ENCODE measurements at places on chromosomes 4 and X.

DNA sequence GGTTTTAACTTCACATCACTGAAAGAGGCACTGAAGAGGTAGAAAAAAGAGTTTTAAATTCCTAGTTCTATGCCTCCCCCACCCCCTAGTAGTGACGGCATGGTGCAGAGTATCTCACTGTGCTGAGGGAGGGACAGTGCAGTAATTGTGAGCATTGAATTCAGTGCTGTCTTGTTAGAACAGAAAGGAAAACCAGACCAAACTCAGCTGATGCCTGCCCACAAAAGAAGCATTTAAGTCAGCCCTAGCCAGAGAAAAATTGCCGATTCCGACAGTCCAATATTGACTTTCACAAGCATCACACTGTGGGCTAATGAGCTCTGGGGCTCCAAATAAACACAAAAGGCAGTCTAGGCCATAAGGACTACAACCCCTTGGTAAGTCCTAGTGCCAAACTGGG, 417.7 kb downstream of the AR start:
- no peak for DNase-seq

DNA sequence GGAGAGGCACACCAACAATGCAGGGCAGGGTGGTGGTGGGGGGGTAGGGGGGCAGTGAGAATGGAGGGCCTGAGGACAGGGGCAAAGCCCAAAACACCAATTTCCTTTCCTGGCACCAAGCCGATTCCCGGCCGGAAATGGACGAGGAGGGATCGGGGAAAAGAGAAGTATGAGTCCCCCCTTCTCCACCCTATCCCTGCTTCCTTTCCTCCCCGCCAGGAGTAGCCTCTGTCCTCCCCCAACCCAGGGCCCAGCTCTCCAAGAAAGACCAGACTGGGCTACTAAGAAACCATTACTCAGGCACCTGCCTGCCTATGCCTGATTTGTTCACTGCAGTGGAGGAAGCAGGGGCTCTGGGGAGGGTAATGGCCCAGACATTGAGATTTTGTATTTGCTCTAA, 402 bp downstream of the CCDC120 start:
- no peak for DNase-seq

DNA sequence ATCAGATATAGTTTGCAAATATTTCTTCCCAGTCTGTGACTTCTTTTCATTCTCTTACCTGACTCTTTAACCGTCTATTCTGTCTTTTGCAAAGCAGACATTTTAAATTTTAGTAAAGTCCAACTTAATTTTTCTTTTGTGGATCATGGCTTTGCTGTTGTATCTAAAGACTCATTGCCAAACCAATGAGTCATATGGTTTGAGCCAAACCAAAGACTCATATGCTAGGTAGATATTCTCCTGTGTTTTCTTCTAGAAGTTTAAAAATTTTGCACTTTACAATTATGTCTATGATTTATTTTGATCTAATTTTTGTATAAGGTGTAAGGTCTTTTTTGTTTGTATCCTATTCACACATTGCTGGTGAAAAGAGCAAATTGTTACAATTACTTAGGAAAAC, 446.8 kb downstream of the ANKRD50 start:
- DNase-seq = no peak

GRCh38 chr4:184457535-184458249, 16.7 kb downstream of the IRF2 start:
- peak; percentile 27 for DNase-seq

DNA sequence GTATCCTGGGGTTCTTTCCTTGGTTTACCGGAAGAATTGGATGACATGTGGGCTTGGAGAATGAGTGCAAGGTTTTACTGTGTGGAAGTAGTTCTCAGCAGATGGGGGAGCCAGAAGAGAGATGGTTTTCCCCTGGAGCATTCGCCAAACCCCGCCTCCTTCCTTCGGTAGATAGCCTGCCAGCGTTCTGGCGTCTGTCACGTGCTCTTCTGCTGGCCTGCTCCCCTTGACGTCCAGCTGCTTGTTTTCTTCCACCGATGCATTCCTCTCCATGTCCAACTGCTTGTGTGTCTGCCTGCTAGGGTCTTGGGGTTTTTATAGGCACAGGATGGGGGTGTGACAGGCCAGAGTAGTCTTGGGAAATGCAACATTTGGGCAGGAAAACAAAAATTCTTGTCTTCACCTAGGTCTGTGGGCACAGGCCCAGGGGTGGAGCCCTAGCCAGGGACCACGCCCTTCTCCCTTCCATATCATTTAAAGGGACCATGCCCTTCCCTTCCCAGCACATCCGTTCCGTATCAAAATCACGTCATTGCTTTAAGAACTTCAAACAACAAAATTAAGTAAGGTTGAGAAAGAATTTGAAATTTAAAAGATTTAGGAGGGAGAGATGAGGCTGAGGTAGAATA, 538.7 kb upstream of the SMIM31 start:
- no peak for DNase-seq

- no peak for DNase-seq
Observed at GRCh38 chr4:88467392-88467791, 10.5 kb downstream of the HERC5 start.

- peak; percentile 63 for DNase-seq
Observed at GRCh38 chr4:53633608-53634007, 42.3 kb upstream of the LNX1 start.

DNA sequence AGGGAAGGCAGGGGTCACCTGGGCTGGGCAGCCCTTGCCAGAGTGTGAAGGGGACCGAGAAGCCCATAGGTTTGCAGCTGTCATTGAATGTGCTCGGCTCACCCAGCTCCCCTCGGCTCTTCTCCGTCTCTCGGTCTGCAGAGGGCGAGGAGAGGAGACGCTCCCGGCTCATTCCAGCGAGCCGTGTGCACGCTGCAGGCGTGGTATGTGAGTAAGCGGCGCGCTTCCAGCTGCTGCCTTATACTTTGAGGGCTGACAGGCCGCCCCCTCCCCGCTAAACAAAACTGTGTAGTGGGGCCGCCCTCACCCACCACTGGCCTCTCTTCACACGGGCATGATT, 23.0 kb upstream of the BCORL1 start:
- peak; percentile 48 for DNase-seq

- DNase-seq = peak; percentile 6
Observed at GRCh38 chrX:81259020-81259713, 57.3 kb downstream of the SH3BGRL start.

DNA sequence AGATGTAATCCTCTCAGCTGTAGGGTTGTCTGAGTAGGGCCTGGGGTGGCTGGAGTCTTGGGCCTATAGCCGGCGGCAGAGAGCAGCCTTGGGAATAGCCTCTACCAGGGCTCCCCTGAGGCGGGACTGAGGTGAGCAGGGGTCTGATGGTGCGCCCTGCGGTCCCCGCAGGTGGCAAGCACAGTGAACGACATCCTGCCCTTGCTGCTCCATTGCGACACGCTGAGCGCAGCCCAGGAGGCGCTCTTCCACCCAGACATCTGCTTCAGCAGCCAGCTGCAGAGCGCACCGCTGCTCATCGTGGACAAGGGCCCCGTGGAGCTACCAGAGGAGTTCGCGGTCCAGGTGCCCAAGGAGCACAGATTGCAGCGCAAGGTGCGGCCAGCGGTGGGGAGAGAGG, 317.0 kb downstream of the ADGRL3 start:
- DNase-seq = no peak

GRCh38 chr4:67573193-67573592, 14.7 kb downstream of the STAP1 start:
- DNase-seq = no peak

- DNase-seq = no peak
Observed at GRCh38 chr4:96827086-96827485, 987.2 kb downstream of the PDHA2 start.

- no peak for DNase-seq
Observed at GRCh38 chr4:165656399-165656798, 216.6 kb upstream of the TLL1 start.

GRCh38 chr4:104457308-104457981, 37.2 kb downstream of the CXXC4 start:
- DNase-seq = no peak

- no peak for DNase-seq
Observed at GRCh38 chr4:73894001-73894400, 24.8 kb downstream of the CXCL1 start.

DNA sequence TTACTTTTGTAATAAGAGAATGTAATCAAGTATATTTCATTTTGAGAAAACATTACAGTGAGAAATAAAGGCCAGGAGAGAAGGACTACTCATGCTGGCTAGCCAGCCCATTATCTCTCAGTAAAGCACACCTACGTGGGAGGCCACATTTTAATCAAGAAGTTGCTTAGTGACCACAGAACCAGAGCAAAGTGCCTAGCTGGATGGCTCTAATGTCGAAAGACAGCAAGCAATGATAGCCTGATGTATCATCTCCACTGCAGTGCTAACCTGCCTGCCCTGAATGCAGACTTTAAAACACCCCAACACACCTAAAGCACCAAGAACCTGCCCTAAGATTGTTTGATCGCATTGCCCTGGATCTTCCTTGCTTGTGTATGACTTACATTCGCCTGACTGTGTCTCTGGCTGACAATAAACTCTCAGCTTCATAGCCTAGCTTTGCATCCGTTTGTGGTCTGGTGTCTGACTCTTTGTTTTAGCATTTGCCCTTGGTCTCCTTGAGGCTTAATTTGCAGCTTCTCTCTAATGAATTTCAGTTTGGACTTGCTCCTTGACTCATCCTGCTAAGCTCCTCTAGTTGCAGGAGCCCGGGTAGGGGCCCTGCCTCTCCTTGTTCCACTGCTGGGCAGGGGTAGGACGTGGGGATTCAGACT, 31.4 kb upstream of the SOWAHD start:
- no peak for DNase-seq

GRCh38 chrX:43657671-43658070, 1.6 kb downstream of the MAOA start:
- DNase-seq = no peak

DNA sequence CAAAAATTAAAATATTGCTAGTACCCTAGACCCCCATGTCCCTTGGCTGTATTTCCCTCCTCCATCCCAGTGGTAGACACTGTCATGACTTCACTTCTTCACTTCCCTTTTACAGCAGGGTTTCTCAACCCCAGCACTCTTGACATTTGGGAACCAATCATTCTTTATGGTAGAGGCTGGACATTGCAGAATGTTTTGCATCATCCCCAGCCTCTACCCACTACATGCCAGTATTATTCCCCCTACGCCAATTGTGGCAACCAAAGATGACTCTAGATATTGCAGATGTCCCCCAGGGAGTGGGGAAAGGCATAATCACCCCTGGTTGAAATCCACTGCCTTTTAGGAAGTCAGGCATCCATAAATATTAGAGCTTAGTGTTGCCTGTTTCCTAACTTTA, 138.6 kb downstream of the AMELX start:
- no peak for DNase-seq

- no peak for DNase-seq
Observed at GRCh38 chr4:74790652-74791051, 3.7 kb downstream of the BTC start.

- DNase-seq = no peak
Observed at GRCh38 chrX:38304010-38304409, 23.3 kb downstream of the RPGR start.

- no peak for DNase-seq
Observed at GRCh38 chr4:52317981-52318380, 266.9 kb downstream of the SPATA18 start.

DNA sequence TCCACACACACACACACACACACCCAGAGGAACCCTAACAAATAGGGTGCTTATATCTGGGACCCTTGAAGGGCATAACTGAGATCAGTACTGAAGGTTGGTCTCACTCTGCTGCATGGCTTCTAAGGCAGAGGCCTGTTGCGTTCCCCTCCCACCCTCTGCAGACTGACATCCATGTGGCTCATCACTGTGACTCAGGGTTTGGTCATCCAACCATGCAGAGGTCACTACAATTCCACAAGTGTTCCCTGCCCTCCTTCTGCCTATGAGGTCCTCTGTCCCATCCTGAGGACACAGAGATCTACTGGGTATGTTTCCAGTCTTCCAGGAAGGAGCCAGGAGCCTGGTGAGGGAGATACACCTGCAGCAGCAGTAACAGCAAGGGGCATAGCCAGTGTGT, 55.8 kb downstream of the XAGE2 start:
- peak; percentile 9 for DNase-seq

- no peak for DNase-seq
Observed at GRCh38 chr4:57490520-57491255, 380.5 kb upstream of the IGFBP7 start.

DNA sequence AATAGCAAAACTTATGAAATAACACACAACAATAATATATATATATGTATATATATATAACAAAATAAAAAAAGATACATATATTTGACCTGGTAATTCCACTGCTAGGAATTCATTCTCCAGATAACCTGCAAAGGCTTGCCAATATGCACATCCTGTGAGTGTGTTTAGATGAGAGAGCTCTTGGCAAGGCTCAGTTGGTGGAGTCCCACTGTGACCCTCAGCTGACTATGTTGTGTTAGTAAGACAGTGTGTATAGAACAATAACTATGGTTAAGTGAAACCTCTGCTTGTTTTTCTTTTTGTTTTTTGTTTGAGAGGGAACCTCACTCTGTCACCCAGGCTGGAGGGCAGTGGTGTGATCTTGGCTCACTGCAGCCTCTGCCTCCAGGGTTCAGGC, 39.5 kb upstream of the RBMX start:
- DNase-seq = no peak

GRCh38 chrX:110665223-110666002, 130.2 kb downstream of the CHRDL1 start:
- peak; percentile 26 for DNase-seq

GRCh38 chr4:113960684-113961321, 18.6 kb downstream of the ARSJ start:
- no peak for DNase-seq

- DNase-seq = no peak
Observed at GRCh38 chr4:127047930-127048329, 584.8 kb upstream of the INTU start.

GRCh38 chr4:156939139-156939538, 32.5 kb downstream of the PDGFC start:
- DNase-seq = no peak

DNA sequence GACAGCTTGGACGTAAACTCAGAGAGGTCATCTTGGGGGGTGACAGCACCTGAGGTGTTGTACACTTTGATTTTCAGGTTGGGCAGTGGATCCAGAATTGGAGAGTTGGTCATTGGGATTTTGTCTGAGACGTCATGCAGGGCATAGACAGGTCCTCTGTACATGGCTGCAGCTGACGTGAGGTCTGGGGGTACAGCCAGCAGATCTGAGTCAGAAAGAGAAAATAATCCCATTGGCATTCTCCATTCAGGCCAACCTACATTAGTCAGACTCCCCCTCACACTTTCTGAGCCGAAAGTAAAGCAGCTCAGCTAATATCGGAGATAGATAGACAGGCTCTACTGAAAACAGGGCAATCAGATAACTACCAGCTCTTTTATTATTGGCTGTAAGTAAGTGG, 329.7 kb downstream of the UNC5C start:
- DNase-seq = peak; percentile 60

- no peak for DNase-seq
Observed at GRCh38 chr4:167544391-167544790, 310.1 kb upstream of the SPOCK3 start.

DNA sequence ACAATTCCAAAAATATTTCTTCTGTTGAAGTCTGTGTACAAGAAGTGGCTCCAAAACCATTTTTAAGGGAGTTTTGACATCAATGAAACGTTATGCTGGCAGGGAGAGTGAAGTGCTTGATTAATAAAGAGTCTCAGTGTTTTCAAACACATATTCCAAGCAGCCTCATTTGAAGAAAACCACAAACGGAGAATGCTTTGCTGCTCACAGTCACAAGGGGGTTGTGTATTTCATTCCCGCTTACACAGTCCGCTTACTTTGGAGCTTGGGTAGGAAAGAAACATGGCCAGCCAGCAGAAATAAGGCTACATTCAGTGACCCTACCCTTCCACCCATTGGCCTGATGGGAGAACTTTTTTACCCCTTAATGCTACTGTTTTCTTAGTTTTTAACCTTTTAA, 586.2 kb downstream of the RAB28 start:
- DNase-seq = no peak

- DNase-seq = no peak
Observed at GRCh38 chrX:104281564-104281963, 26.8 kb upstream of the ESX1 start.

Measured in GM03348 (cell line).